ENCODE measurements at places on chromosomes 4 and X.

DNA sequence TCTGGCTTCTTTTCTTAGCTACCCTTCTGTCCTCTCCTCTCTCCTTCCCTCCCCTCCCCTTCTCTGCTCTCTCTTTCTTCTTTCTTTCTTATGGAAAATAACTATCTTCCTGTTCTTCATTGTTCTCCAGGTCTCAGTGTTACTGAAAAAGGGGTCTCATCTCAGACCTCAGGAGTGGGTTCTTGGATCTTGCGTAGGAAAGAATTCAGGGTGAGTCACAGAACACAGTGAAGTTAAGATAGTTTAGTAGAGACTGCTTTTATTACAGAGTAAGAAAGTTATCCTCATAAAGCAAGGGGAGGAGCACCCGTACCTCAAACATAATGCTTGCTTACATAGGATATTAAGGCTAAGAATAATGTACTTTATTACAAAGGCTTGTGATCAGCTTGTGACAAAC is 31.8 kb upstream of the CWH43 start:
- DNase-seq, result no peak

- no peak for DNase-seq
These were observed 18.5 kb upstream of the PIM2 start for GRCh38 chrX:48937054-48937907.

GRCh38 chrX:30910124-30910860 is 21.2 kb upstream of the TAB3 start:
- no peak for DNase-seq

DNA sequence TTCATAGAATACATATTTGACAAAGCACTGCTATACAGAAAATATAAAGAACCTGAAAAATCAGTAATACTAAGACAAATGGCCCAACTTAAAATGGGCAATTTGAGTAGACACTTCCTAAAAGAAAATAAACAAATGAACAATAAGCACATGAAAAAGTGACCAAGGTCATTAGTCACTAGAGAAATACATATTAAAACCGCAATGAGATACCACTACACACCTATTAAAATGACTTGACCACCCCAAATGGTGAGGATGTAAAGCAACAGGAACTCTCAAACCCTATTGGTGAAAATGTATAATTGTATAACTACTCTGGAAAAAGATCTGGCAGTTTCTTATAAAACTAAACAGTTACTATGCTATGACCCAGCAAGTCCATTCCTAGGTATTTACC is 34.0 kb upstream of the USP9X start:
- no peak for DNase-seq

GRCh38 chr4:140078366-140078765 is 75.6 kb downstream of the MAML3 start:
- DNase-seq, result no peak

- no peak for DNase-seq
These were observed 46.9 kb downstream of the SMAD1 start for GRCh38 chr4:145528601-145529000.

- peak; percentile 57 for DNase-seq
These were observed 7.5 kb downstream of the IDS start for GRCh38 chrX:149497626-149498025.

- DNase-seq, result no peak
These were observed 313.4 kb downstream of the LDB2 start for GRCh38 chr4:16585053-16585452.

DNA sequence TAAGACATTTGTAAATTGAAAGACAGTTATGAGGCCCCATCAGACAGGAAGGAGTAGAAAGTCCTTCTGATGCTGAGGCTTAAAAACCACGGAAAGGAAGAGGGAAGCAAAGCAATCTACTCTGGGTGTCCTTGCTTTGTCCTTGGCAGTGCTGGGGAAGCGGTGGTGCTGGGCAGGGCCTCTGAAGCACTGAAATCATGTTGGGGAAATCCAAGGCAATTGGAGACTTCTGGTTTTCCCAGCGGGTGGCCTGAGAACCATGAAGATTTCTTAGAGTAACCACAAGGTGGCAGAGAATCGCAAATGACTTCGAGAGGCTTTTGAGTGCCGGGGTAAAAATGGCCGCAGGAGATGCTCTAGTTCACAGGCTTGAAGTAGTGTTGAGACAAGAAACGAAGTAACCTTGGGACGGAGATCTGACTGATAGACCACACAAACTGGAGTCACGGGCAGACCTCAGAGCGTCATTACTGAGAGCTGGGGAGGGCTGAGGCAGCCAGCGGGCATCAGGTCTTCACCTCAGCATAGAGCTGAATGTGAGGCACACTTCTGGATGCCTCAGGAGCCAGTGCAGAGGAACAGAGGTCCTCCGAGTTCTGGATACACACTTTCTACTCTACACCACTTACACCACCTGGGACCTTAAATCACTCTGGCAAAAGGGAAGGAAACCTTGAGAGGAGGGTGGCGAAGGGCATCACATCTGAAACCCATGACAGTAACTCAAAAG is 130.7 kb upstream of the GPRIN3 start:
- no peak for DNase-seq

DNA sequence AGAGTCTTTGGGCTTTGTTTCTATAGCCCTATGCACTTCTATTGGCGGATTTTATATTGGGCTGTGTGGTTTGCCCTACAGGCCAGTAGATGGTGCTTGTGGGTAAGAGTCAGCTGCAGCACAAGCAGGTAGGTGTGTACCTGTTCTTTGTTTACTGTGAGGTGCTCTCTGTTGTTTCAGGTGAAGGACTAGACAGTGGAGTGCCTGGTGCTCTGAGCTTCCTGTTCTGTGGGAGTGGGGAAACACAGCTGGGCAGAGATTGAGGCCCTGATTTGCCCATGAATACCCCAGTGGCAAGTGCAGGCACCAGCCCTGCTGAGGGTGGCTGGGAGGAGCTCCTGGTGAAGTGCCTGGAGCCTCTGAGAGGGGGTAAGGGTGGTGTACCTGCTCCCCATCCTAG is 26.3 kb upstream of the UCP1 start:
- DNase-seq, result no peak

DNA sequence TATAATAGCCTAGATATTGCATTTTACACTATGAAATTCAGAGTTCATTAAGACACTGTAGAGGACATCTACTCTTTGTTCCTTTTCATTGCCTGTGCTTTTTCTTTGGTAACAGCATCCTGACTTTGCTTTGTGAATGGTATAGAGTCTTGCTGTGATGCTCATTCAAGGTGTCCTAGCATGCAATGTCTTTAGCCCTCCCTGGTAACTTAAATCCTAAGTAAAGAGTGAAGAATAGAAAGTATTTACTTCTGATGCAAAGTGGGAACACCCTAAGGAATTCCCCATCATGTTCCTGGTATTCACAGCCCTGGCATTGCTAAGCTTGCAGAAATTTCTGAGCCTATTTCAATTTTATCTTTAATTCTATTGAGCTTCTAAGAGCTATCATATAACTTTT is 400.1 kb downstream of the FAT4 start:
- no peak for DNase-seq
